ENCODE measurements at places on chromosomes 12 and 14.

GRCh38 chr12:82672811-82673495 is 13.8 kb upstream of the TMTC2 start:
- DNase-seq: no peak

DNA sequence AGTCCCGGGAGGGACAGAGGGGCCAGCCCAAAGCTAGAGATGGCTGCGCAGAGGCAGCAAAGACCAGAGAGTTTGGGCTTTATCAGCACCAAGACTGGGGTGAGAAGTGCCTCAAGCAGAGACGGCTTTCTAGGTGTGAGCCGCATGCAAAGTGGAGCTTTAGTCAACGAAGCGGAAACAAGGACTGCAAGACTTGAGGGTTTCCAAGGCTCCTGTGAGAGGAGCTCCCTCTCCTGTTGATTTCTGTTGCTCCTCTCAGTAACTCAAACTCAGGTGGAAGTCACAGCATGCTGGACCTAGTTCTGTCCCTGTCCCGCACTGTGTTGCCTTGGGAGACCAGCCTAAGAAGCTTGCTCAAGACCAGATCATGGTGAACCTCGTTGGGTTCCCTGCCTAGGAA is 327.8 kb downstream of the MED13L start:
- DNase-seq: no peak

GRCh38 chr12:42128327-42128726 is 16.3 kb downstream of the GXYLT1 start:
- DNase-seq: no peak

- no peak for DNase-seq
These were observed 32.3 kb downstream of the MED13L start for GRCh38 chr12:116245189-116245588.

DNA sequence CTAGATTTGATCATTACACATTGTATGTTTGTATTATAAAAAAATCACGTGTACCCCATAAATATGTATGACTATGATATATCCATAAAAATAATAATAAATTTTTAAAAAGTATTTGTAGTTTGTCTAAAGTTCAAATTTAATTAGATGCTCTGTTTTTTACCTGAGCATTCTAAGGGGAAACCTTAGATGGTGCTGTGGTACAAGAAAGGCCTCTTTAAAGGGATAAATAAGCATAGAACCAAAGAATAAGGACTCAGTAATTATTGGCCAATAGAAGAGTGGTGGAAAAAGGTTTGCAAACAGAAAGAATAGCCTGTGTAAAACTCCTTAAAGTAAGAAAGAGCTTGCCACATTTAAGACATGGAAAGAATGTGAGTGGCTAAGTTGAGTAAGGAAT is 580.1 kb upstream of the SEL1L start:
- no peak for DNase-seq

GRCh38 chr12:4286228-4286627 is 12.7 kb downstream of the CCND2 start:
- DNase-seq: no peak
